ENCODE measurements at places on chromosomes 7 and 10.
A peak's percentile ranks its signal among the peaks of the same experiment; 100 is the strongest.

DNA sequence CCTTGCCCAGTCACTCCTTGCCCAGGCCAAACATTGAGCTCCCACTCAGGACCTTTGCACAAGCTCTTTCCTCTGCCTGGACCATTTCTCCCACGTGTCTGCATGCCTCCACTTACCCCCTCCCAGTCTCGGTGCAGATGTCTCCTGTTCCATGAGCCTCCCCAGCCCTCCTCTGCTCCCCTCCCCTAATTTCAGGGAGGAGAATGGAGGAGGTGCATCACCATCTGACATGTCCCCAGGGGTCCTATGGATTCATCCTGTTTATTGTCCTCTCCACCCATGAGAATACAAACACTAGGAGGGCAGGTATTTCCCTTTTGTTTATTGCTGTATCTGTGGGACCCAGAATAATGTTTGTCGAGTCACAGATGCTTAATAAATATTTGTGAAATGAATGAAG, 8.6 kb upstream of the GRID2IP start:
- no peak overlapping the region for H3K27ac ChIP-seq
- no peak for DNase-seq
- H3K4me3 ChIP-seq = no peak overlapping the region
- H3K27me3 ChIP-seq = no peaks in the 10 kb centered on the region
- H3K4me1 ChIP-seq = no peaks in the 10 kb centered on the region

DNA sequence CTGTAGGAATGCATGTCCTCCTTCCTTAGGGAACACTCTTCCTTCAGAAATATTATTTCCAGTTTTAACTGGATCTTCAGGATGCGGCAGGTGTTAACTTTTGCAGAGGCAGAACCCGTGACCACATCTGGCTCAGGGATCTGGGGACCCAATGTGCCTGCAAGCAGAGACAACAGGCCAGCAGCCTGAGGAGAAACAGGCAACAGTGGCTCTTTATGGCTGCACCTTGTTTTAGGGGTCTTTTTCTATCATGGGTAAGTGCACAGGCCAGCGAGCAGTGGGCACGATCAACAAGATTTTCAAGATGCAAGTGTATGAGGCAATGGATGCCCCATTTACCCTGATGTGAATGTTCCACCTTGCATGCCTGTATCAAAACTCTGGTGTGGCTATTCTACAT, 497.5 kb upstream of the KLF6 start:
- DNase-seq = no peak
- H3K4me3 ChIP-seq = no peak overlapping the region
- H3K4me1 ChIP-seq = no peaks in the 10 kb centered on the region
- no peaks in the 10 kb centered on the region for H3K27me3 ChIP-seq
- no peaks in the 10 kb centered on the region for H3K36me3 ChIP-seq

DNA sequence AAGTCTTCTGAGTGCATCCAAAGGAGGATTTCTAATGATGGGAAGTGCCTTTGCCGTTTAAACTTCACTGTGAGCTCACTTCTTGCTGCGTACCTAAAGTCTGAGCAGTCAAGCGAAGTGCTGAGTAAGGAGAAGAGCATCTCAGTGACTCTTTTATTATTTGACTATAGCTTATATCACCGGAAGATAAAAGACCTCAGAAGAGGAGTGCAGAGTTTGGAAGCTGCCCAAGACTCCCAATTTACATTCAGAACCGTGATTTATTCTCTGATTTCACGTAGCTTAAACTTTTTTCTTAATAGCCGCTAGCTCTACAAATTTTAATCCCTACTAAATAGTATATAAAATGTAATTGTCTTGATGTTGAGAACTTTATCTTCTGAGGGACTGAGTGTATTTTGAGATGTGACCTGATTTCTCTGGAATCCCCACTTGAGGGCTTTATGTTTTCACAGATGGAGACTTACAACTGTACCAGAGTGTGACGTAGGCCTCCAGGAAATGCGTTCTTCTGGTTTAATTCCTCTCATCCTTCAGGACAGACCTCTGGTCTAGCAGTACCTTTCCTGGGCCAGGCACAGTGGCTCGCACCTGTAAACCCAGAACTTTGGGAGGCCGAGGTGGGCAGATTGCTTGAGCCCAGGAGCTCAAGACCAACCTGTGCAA, 51.1 kb downstream of the CAMK1D start:
- H3K27me3 ChIP-seq = no peaks in the 10 kb centered on the region
- no peak overlapping the region for H3K4me3 ChIP-seq

DNA sequence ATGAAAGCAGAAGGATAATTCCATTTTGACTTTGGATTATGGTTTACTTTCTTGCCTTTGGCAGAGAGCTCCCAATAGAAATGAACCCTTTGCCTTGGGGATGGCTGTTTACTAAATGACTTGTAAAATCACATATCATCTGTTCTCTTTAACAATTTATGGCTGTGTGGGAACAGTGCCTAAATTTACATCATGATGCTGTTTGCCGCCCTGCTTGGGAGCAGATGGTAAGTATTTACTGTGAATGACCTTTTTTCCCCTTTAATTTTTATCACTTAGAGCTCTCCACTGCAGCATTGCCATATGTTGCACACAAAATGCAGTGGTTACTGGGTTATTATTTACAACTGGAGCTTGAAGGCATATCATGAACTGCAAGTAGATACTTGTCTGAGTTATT, 13.4 kb downstream of the HEPACAM2 start:
- H3K4me3 ChIP-seq = no peak overlapping the region
- H3K27me3 ChIP-seq = no peaks in the 10 kb centered on the region
- H3K4me1 ChIP-seq = no peaks in the 10 kb centered on the region
- H3K27ac ChIP-seq = no peak overlapping the region
- H3K36me3 ChIP-seq = no peaks in the 10 kb centered on the region

DNA sequence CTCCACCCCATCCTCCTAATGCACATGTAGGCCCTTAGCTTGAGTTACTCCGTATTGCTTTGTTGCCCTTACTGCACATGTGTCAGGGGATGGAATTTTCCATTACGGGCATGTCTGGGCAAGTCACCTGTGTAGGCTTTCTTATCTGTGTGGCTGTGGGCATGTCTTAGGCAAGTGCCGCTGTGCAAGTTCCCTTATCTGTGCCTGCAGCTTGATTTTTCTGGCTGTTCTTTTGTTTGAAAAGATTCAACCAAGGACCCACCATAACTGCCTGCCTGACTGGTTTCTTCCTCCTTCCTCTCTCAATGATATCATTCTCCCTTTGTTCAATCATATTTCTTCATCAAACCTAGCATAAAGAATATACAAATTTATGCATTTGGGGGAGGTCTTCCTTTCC, 88.5 kb downstream of the AKR1D1 start:
- H3K36me3 ChIP-seq = peaks cover 19% of the 10 kb centered on the region
- peaks cover 13% of the 10 kb centered on the region for H3K4me1 ChIP-seq
- H3K27me3 ChIP-seq = no peaks in the 10 kb centered on the region
- no peak for DNase-seq
- H3K27ac ChIP-seq = peak overlapping the region; percentile 55

GRCh38 chr10:105770524-105771212, 1129.6 kb downstream of the SORCS3 start:
- H3K27me3 ChIP-seq = no peaks in the 10 kb centered on the region
- no peaks in the 10 kb centered on the region for H3K36me3 ChIP-seq
- no peak overlapping the region for H3K4me3 ChIP-seq
- no peak overlapping the region for H3K27ac ChIP-seq

DNA sequence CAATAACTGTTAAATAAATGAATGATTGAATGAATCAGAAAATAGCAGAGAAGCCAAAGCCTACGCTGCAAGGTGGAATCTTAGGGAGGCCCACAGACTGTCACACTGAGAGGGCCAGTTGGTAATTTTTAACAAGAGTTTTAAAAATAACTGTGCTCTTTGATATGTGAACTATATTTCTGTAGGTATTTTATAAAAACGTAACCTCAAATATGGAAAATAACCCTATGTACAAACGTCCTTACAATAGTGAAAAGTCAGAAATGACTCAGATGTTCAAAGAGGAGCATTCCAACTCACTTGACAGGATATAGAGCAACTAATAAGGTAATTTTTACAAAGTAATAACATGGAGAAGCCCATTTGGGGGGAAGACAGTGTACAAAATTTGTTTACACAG, 18.9 kb upstream of the TMEM273 start:
- H3K27ac ChIP-seq = no peak overlapping the region
- H3K36me3 ChIP-seq = no peaks in the 10 kb centered on the region
- no peaks in the 10 kb centered on the region for H3K27me3 ChIP-seq
- H3K4me3 ChIP-seq = no peak overlapping the region

- no peak overlapping the region for H3K27ac ChIP-seq
- H3K4me1 ChIP-seq = no peaks in the 10 kb centered on the region
- no peak overlapping the region for H3K4me3 ChIP-seq
- H3K36me3 ChIP-seq = no peaks in the 10 kb centered on the region
- no peaks in the 10 kb centered on the region for H3K27me3 ChIP-seq
These were observed 703.5 kb upstream of the SEMA3D start for GRCh38 chr7:85890244-85890811.

GRCh38 chr7:139648391-139648861, 124.9 kb downstream of the CLEC2L start:
- no peak for DNase-seq
- H3K4me3 ChIP-seq = no peak overlapping the region
- H3K36me3 ChIP-seq = no peaks in the 10 kb centered on the region
- H3K27me3 ChIP-seq = no peaks in the 10 kb centered on the region
- no peak overlapping the region for H3K27ac ChIP-seq
- peaks cover 12% of the 10 kb centered on the region for H3K4me1 ChIP-seq

- no peaks in the 10 kb centered on the region for H3K36me3 ChIP-seq
- H3K27ac ChIP-seq = no peak overlapping the region
- H3K4me1 ChIP-seq = no peaks in the 10 kb centered on the region
- DNase-seq = no peak
- no peaks in the 10 kb centered on the region for H3K27me3 ChIP-seq
These were observed 95.0 kb downstream of the MKI67 start for GRCh38 chr10:128031216-128031615.

DNA sequence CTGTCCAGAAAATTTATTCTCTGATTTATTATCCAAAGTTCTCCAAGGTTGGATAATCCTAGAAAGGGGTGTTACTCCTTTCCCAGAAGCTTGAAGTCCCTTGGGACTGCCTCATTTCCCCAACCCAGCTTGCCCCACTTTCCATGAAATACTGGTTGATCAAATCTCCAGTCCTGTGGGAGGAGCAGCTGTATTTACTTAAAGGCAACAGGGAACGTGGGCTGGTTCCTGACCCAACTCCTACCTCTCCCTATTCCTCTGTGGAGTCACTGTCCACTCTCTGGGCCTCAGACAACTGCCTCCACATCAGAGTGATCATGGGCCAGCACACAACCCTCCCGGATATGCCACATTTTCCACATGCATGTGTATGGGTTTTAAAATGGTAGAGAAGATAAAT, 166.2 kb upstream of the PRR15 start:
- no peak for DNase-seq
- H3K27ac ChIP-seq = no peak overlapping the region
- H3K4me1 ChIP-seq = no peaks in the 10 kb centered on the region
- H3K27me3 ChIP-seq = no peaks in the 10 kb centered on the region
- no peak overlapping the region for H3K4me3 ChIP-seq
- H3K36me3 ChIP-seq = no peaks in the 10 kb centered on the region

- no peaks in the 10 kb centered on the region for H3K27me3 ChIP-seq
- no peak for DNase-seq
- H3K27ac ChIP-seq = no peak overlapping the region
- H3K4me3 ChIP-seq = no peak overlapping the region
- no peaks in the 10 kb centered on the region for H3K36me3 ChIP-seq
These were observed 10.0 kb upstream of the DUSP5 start for GRCh38 chr10:110487411-110488331.

DNA sequence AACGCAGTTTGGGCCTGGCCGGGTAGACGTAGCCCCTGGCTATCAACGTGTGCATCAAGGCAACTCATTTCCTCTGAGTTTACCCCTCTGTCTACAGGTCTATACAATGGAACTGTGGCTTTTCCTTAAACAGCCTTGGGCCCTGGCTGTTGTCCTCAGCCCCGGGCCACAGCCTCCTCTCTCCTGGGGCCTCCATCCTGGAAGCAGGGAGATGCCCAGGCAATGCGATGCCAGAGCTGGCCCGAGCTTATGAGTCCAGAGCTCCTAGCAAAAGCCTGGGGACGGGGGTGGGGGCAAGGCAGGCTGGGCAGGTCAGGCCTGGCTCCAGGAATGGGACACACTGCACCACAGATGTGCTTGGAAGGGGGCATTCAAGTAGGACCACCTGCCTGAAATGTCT, 89.6 kb upstream of the SMNDC1 start:
- no peak overlapping the region for H3K4me3 ChIP-seq
- H3K4me1 ChIP-seq = peaks cover 6% of the 10 kb centered on the region
- H3K36me3 ChIP-seq = no peaks in the 10 kb centered on the region

DNA sequence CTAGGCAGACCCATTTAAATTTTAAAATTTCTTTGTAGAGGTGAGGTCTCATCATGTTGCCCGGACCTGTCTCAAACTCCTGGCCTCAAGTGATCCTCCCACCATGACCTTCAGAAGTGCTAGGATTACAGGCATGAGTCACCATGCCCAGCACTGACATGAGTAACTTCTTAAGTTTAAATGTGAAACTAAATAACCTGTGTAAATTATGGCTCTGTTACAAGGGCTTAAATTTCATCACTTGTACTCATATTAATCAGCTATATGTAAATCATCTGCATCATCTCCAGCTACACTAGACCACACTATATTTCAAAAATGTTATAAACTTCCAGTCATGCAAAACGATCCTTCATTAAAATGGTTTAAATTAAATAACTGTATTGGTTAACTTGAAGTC, 56.1 kb downstream of the ATAD1 start:
- H3K4me3 ChIP-seq = no peak overlapping the region
- H3K27me3 ChIP-seq = no peaks in the 10 kb centered on the region
- no peaks in the 10 kb centered on the region for H3K36me3 ChIP-seq
- H3K27ac ChIP-seq = no peak overlapping the region

DNA sequence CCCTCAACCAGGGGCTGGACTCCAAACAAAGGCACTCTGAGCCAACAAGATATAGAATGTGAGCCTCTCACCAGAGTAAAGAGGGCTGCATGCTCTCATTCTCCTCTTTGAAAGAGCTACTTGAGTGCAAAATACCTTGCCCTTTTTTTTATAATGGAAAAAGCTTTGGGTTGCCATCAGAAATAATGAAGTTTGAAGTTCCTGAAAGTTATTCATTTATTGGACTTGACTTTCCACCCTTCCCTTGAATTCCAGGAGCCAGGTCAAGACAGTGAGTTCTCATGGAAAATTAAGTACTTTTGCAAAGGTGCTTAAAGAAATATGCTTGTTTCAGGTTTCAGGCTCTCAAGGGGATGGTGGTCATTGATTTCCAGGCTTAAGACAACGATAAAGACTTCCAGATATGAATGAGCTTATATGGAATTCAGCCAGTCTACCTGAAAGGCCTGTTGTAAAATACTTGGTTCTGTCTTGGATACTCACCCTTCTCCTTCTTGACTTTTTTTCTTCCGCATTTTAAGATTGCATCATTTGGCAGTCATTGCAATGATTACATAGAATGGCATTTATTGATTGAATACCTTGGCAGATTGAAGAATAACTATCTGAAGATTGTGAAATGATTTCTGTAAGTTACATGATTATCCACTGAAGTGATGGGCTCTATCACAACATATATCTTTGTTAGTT, 696.4 kb downstream of the INHBA start:
- H3K27me3 ChIP-seq = no peaks in the 10 kb centered on the region
- no peak for DNase-seq
- H3K4me3 ChIP-seq = no peak overlapping the region
- H3K4me1 ChIP-seq = no peaks in the 10 kb centered on the region

Measured in H1 (cell line).